NCI-H446 (cell line): ENCODE measurements at places on chromosomes 13 and 19.

- DNase-seq, result no peak
These were observed 621.9 kb upstream of the SPRY2 start for GRCh38 chr13:80962855-80963254.

- DNase-seq, result peak; percentile 39
These were observed 6.7 kb upstream of the GNA15 start for GRCh38 chr19:3129112-3129511.

- DNase-seq, result no peak
These were observed 336.3 kb downstream of the UQCRFS1 start for GRCh38 chr19:28876609-28877123.

DNA sequence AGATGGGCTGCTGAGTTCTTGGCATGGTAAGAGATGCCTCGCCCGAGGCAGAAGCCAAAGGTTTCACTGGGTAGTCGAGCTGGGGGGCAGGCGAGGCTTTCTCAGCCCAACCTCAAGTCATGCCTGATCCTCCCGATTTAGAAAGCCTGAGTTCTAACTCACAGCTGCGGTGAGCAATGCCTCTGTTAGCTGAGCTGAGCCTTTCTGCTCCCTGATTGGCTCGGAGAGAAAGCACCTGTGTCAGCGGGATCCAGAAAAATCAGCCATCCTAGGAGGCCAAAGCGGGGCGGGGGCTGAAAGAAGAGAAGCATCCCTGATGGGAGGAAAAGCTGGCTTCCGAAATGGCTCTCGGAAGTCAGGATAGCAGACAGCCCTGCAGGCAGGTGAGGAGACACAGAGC, 44.7 kb downstream of the CACNA1A start:
- DNase-seq, result no peak

DNA sequence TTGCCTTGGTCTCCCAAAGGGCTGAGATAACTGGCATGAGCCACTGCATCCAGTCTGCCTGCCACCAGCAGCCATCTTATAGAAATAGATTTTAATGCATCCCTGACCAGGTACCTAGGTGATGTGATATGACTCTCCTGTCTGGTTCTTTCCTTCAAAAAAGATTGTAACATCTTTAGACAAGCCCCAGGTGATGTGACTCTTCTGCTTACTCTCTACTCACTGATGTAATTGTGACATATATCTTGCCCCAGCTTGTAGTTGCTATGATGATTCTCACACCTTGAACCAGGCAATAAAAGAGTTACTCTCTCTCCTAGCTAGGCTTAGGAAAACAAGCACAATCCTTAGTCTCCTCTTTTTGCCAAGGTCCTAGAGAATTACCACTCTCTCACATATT, 30.6 kb upstream of the ZNF681 start:
- no peak for DNase-seq

- DNase-seq, result no peak
These were observed 12.8 kb upstream of the SCN1B start for GRCh38 chr19:35017507-35017906.

- DNase-seq, result no peak
These were observed 8.4 kb downstream of the PALM3 start for GRCh38 chr19:14053500-14053899.

DNA sequence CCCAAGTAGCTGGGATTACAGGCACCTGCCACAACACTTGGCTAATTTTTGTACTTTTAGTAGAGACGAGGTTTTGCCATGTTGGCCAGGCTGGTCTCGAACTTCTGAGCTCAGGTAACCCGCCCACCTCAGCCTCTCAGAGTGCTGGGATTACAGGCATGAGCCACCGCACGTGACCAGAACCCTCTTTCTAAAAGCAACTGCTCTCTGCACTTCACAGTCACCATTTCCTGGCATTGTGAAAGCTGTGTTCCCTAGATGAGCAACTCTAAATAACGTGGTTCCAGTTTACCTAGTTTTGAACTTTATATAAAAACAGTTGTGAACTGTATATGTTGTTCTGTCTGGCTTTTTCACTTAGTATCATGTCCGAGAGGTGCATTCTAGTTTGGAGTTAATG, 152.9 kb downstream of the SIPA1L3 start:
- DNase-seq, result no peak

GRCh38 chr13:77040835-77041234, 13.9 kb upstream of the FBXL3 start:
- no peak for DNase-seq

DNA sequence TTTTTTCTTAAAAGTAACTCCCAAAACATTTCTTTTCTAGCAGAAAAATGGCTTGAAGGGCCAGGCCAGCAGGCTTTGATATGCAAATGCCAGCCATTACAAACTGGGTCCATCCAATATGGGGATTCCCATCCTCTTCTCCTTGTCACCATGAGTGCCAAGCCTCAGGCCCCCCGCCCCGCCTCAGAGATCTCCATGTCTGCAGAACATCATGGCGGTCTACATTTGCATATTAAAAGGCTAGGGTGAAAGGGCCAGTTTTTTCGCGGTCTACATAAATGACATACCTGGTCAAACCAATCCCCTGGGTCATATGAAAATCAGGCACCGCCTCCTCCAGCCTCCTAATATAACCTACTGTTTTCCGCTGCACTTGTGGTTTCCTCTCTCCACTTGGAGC, 1327.6 kb downstream of the UQCRFS1 start:
- no peak for DNase-seq

- no peak for DNase-seq
These were observed 69.9 kb downstream of the SLITRK6 start for GRCh38 chr13:85729296-85729695.

DNA sequence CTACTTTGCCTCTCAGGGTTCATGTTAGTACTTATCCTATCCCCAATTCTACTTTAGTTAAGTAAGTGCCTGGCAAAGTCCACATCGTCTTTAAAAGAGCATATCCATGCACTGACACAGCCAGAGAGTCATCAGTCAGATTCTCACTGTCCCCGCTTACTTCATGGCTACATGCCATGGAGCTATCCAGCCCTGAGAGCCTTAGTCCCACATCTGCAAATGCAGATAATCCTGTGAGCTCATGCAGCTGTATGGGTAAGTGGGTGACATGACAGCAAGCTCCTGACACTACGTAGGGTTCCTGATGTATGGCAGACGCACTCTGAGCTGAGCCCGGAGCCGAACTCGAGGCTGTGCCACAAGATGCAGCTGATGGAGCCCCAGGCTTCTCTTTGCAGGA, 661.5 kb downstream of the LIG4 start:
- DNase-seq, result no peak

GRCh38 chr13:41296879-41297646, 14.0 kb upstream of the NAA16 start:
- DNase-seq, result no peak

DNA sequence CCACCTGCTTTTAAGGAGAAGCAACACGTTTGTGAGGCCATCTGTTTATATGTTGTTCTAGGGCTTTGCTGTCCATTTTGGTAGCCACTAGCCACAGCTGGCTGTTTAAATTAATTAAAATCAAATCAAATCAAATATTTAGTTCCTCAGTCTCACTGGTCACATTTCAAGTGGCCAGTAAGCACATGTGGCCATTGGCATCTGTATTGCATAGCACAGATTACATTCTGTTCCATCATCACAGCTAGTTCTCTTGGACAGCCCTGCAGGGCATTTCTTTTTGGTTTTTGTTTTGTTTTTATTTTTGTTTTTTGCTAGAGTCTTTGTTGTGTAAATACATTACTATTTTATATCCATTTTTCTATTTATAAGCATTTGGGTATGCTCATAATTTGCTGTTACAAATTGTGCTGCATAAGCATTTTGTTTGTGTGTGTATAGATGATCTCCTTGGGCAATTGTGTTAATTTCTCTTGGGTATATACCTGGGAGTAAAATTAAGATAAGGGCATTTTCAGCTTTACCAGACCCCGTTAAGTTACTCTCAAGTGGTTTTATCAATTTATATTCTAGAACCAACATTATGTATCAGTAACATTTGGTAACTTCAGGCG, 31.3 kb downstream of the SAE1 start:
- no peak for DNase-seq

- no peak for DNase-seq
These were observed 2.6 kb downstream of the NAPSA start for GRCh38 chr19:50362656-50363424.
